ENCODE measurements at places on chromosomes 6 and 20.

DNA sequence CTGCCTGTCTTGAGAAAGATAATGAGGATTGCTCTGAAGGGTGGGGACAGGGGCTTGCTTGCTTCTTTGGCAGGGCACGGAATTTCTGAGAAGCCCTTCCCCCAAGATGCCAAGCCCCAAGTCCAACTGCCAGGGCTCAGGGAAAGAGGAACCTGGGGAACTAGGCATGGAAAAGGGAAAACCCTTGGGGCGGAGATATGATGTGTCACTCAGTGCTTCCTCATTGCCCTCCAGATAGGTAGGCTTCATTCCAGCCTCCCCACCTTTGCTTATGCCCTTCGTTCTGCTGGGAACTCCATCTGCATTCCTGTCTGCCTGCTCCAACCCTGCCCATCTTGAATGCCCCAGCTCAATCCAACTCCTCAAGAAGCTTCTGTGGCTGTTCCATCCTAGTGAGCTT lies 61.2 kb downstream of the VEGFA start:
- DNase-seq = no peak

DNA sequence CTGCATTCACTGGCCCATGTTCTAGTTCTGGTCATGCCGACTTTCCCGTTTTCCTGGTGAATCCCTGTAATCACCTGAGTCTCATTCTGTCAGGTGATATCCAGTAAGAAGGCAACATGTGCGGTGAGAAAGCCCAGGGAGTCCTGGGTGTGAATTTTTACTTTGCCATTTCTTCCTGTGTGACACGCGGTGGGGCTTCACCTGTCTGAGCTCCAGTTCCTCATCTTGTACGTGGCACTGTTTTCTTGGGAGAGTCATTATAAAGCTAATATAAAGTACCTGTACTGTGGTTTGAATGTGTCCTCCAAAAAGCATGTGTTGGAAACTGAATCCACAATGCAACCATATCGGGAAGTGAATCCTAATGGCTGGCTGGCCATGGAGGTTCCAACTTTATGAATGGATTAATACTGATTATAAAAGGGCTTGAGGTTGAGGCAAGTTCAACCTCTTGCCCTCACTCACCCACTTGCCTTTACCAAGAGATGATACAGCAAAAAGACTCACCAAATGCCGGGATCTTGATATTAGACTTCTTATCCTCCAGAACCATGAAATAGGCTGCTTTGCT lies 5.1 kb downstream of the HLA-E start:
- DNase-seq = no peak

DNA sequence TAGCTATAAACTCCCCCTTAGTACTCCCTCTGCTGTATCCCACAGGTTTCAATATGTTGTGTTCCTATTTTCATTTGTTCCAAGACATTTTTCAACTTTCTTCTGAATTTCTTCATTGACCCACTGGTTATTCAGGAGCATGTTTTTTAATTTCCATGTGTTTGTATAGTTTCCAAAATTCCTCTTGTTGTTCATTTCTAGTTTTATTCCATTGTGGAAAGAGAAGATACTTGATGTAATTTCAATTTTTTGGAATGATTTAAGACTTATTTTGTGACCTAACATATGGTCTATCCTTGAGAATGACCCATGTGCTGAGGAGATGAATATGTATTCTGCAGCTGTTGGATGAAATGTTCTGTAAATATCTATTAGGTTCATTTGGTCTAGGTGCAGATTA lies 497.2 kb downstream of the BCKDHB start:
- no peak for DNase-seq

- DNase-seq = no peak
These were observed 97.4 kb upstream of the RNF24 start for GRCh38 chr20:4112481-4113421.

- no peak for DNase-seq
These were observed 28.2 kb upstream of the ITCH start for GRCh38 chr20:34334654-34335407.

GRCh38 chr20:32804022-32804715 lies 15.6 kb upstream of the MAPRE1 start:
- no peak for DNase-seq

GRCh38 chr6:79543411-79543810 lies 6.2 kb upstream of the LCA5 start:
- DNase-seq = no peak
